Stimulated activated CD8-positive, alpha-beta memory T cell treated with anti-CD3 and anti-CD28 coated beads, Interleukin-7, amount 100 ng/mL, for 24 hours (primary cell): ENCODE measurements at places on chromosomes 2 and 18.

- no peak for DNase-seq
Observed at GRCh38 chr18:54647176-54647575, 56.1 kb downstream of the DYNAP start.

DNA sequence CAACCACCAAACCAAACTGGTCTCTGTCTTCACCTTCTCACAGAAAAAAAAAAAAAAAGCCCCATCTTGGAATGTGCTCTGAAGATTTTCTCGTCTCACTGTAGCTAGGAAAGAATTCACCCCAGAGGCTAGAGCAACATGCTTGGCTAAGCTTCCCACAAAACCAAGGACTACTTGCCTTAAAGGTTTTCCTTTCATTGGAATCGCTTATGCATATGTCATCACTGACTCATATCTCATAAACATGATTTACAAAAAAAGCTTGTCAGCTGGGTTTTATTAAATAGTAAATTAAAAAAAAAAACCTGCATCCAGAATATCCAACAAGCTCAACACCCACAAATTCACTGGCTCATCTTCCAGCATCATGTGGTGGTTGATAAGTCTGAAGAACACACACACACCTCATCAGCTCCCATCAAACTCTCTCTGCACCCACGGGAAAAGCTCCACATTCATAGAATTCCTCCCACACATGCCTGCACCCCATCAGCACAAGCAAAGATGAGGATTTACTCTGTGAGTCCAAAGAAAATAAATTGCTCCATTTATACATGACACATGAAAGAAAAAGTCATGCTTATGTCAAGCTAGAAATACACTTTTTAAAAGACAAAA is 182.0 kb upstream of the TRIB2 start:
- no peak for DNase-seq

DNA sequence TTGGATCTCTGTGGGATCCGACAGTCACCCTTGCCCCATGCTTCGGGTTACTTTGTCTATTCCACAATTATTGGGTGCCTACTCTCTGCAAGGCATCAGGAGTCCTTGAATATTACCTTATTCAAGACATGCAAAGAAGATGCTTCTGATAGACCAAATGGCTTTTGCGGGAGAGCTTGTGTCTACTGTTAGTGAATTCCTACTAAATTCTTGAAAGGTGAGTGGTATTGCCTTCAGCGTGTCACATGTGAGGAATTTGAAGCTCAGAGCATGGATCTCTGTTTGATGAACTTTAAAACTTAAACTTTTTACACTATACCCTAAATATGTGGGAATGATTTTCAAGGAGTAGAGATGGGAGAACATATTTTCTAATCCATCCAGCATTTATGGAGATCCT is 184.4 kb downstream of the LTBP1 start:
- no peak for DNase-seq

DNA sequence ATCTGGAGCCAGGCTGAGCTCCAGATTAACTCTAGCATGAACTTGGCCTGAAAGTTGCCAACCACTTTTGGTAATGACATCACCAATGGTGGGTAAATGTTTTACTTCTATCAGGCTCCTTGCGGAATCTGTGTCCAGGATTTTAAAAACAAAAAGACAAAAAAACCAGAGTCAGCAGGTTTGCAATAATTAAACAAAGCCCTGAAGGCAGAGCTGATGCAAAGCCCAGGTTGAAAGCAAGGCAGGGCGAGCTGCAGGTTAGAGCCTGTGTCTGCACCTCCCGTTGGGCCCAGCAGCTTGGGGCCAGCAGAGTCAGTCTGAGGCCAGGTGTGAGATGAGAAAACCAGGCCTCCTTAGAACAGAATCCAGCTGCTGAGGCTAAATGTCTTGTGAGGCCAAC is 29.1 kb upstream of the ALK start:
- no peak for DNase-seq

GRCh38 chr2:113282747-113283533 is 4.2 kb upstream of the PAX8 start:
- no peak for DNase-seq

- no peak for DNase-seq
Observed at GRCh38 chr2:127003070-127003800, 103.7 kb downstream of the BIN1 start.

GRCh38 chr2:200471324-200471848 is 38.5 kb downstream of the KCTD18 start:
- no peak for DNase-seq

GRCh38 chr18:11859282-11859830 is 8.1 kb downstream of the CHMP1B start:
- no peak for DNase-seq

DNA sequence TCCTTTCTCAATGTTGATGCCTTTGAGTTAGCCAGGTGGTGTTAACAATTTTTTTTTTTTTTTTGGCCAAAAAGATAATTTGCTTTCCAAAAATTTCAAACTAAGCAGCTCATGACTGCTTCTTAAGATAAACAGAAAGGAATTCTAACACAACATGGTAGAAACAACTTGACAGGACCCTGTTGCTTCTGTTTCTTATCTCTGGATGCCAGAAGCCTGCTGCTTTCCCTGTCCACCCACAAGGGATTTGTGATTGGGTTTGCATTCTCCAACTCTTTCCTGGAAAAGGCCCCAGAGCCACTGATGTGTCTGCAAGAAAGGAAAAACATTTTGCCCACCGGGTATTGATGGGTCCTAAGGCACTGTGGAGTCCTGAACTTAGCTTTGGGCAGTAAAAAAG is 217.2 kb upstream of the PKDCC start:
- no peak for DNase-seq

DNA sequence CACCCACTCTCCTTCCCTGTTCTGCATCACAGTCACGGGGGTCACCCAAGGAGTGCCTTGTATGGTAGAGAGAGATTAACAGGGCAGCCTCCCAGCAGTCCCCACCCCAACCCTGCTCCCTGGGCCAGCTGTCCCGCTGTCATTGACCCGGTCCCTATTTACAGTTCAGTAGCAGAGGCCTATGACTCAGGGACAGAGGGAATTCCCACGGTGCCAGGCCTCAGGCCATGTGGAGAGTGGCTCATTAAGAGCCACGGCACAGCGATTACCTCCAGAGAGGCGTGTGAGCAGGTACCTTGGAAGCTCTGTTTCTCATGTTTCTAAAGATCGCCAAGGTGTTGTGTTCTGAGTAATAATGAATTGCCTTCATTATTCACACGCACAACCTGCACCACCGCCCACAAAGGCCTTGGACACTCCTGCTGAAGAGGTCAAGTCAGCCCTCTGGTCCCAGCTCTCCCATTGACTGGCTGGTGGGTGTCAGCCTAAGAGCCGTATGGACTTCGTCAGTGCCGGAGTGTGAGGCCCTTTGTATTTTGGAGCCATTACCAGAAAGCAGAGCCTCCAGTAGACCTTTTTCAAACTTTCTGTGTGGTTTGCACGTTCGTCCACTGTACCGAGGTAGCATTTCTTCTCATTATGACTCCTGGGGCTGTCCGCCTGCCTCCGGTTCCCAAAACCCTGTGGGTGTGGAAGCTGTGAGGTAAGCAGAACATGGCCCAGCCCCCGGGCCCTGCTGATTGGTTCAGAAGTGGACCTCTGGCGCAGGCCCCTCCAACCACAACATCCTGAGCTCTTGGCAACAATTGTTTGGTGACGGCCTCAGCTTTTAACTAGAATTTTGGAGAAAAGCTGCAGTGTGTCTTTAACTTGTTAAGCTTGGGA is 47.0 kb downstream of the SERTAD2 start:
- peak; percentile 64 for DNase-seq

DNA sequence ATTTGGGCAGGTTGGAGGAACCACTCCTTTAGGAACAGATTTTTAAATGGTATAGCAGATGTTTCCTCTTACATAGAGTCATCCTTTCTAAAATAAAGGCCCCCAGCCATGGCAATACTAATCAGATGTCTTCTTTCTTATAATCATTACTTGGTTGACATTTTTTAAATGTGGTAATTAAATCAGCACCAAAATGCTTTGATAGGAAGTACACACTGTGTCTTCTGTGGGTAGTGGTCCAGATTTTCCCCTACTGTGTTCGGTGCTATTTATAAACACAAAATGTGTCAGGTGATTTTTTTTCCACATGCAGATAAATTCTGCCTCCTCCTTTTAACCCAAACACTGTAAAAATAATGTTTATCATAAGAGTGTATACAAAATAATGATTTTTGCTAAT is 200.9 kb upstream of the DTNA start:
- DNase-seq, result no peak

GRCh38 chr2:197266477-197266876 is 44.1 kb downstream of the ANKRD44 start:
- no peak for DNase-seq

DNA sequence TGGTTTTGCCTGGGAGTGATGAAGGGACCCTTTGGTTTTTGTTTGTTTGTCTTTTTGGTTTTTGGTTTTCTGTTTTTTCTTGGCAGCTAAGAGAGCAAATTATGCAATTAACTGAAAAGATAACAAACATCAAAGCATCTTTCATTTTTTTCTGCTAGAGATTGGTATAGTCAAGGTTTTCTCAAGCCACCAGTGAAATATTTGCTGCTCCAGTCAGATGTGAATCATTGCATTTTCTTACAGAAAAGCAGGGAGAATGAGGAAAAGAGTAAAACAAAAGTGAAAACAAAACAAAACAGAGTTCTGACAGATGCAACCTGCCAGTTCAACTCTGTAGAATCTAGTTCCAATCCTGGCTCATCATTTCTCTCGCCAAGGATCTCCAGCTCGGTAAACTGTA is 660.7 kb downstream of the DSC3 start:
- DNase-seq, result no peak

DNA sequence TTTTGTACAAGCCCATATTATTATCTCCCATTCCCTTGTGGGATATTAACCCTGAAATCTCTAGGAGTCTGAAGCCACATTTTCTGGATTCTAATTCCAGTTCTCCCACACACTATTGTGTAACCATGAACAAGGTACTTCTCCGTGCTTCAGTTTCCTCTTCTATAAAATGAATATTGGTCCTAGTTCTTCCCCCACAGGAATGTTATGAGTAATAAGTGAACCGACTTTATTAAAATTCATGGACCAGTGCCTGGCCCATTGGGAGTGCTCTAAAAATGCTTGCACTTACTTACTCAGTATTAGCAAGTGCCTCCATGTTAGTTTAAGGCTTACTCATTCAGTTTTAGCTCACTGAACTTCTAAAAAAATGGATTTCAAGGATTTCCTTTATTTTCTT is 1.4 kb upstream of the ACMSD start:
- DNase-seq, result no peak

DNA sequence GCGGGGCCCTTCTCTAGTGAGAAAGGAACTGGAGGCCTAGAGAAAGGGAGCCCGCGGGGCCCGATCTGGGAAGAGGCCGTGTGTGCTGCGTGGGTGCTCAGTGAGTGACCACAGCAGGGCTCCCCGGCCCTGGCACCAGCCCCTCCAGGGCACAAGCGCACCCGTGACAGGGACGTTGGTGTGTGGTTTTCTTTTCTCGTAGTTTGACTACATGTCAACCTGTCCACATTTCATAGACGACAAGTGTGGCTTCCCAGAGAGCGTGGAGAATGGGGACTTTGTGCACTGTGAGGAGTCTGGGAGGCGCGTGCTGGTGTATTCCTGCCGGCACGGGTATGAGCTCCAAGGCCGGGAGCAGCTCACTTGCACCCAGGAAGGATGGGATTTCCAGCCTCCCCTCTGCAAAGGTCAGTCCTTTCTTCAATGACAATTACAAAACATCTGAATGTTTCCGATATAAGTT is 83.1 kb downstream of the TPO start:
- no peak for DNase-seq

- DNase-seq, result no peak
Observed at GRCh38 chr2:25310709-25310964, 31.1 kb downstream of the DNMT3A start.
